ENCODE measurements at places on chromosomes 2 and 18.

DNA sequence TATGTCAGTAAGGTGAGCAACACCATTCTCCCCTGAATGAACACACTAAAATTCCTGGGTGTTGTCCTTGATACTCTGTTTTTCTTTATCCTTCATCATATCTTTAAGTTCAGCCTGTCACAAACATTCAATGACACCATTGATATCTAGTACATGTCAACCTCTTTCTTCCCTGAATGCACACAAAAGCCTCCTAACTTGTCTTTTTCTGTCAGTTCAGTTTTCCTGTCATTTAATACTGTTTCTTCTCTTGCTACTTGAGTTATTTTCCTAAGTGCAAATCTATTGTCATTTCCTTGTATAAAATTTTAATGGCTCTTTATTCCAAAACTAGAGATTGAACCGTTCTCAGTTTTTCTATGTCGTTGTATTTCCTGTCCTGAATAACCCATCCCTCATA is 1107.6 kb upstream of the SLC39A10 start:
- no peak for DNase-seq

DNA sequence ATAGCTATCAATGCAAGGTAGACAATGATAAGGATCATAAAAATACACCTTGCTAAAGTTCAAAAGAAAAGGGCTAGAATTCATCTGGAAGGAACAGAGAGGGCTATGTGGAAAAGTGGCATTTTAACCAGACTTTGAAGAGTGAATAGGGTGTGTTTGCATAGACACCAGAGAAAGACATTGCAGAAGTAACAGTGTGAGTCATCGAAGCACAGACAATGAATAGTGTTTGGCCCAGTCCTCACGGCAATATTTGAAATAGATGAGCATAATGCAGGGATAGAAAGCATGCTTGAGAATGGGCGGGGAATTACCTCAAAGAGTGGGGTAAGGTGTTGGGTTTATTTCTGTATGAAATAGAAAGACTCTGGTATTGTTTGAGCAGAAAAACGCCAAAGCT is 24.2 kb downstream of the MYT1L start:
- no peak for DNase-seq

- DNase-seq, result peak; percentile 98
Observed at GRCh38 chr2:237085248-237086221, at the start of gene COPS8. Gene COPS8, plus strand, starts transcription at chr2:237085889. Its CDS starts 76 bp downstream, at chr2:237085965.

DNA sequence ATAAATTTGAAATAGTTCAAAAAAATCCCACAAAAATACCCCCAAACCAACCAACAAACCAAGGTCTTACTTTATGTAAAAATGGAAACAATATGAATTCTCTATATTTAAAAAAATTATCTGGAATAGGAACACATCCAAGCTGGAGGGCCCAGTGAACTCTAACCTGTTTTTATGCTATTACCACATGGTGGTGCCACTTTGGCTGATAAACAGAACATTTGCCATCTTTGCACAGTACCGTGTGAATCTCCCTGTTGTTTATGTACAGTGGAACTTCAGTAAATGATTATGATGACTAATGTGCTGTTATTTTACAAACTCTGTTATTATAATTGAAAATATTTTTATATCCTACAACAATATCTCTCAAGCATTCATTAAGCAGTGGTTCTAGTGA is 145.3 kb upstream of the SMAD7 start:
- DNase-seq, result no peak

DNA sequence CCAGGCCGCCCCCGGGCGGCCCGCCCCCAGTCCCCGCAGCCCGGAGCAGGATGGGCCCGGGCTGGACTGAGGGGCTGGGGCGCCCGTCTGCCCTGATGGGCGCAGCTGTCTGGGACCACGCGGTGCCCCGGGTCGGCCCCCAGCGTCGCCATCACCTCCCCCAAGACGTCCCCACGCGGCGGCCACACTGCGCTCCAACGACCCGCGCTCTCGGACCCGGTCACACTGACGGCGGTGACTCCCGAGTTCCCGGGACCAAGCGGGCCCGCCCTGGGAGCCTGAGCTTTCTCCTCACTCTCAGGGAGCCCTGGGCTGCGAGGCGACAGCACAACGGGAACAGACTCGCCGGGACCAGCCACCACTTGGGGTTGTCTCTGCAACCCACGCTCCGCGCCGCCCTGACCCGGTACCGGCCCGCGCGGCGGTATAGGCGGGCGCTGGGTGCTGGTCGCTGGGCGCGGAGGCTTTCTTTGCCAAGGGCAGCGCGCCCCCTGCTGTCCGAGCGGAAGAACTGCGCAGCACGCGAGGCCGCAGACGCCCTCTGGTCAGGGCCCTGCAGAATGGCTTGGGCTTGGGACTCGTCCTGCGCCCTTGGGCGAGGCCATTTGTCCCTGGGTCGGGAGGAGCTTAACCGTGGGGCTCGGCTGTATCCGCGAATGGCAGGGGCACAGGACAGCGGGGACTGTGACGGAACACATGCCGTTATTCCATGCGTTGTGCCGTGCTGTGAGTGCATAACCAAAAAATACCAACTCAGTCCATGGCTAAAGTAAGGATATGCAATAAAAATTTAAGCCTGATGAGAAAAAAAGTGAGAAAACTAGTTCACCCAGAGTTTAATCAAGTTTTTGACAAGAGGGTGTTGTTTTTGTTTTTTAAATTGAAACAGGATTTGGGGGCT is 54.8 kb upstream of the ANKRD62 start:
- DNase-seq, result peak; percentile 89

DNA sequence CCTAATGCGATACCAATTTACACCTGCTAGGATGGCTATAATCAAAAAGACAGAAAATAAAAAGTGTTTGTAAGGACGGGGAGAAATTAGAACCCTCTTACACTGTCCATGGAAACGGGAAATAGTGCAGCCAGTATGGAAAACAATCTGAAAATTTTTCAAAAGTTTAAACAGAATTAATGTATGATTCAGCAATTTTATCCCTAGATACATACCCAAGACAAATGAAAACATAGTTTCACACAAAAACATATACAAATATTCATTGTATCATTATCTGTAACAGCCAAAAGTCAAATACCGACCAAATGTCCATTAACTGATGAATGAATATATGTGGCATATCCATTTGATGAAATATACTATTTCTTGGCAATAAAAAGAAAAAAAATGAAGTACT is 313.5 kb upstream of the GYPC start:
- DNase-seq, result no peak

GRCh38 chr18:76875390-76876325 is 53.3 kb downstream of the ZNF236 start:
- no peak for DNase-seq

DNA sequence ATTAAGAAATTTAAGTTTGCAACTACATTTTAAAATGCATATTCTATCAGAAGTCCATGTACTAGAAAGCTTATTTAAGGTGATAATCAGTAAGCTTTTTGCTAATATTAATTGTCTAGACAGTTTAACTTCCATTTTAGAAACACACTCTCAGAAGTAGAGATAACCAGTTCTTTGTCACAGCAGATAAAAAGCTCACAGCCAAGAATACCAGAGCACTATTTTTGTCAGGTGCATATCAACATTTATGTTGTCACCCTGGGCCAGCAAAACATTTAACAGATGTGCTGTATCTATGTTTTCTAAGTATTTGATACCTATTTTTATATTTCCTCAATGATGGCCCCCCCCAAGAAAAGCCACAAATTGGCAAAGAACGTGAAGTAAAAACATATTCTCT is 192.6 kb downstream of the ERBB4 start:
- no peak for DNase-seq

DNA sequence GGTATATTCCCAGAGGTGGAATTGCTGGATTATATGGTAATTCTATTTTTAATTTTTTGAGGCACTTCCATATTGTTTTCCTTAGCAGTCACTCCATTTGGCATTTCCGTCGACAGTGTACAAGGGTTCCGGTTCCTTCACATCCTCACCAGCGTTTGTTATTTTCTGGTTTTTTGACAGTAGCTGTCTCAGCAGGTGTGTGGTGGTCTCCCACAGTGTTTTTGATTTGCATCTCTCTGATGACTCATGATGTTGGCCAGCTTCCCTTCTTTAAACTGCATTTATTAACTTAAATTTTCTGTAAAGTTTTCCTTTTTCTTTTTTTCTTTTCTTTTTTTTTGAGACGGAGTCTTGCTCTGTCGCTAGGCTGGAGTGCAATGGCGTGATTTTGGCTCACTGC is 19.7 kb downstream of the SH3BP4 start:
- DNase-seq, result no peak

All from right forelimb (tissue), 1 donor.